ENCODE measurements at places on chromosomes 3 and 15.

GRCh38 chr3:82636177-82636576, 874.7 kb upstream of the GBE1 start:
- DNase-seq: no peak

GRCh38 chr15:45714590-45715488, 80.0 kb downstream of the SQOR start:
- peak; percentile 52 for DNase-seq

- no peak for DNase-seq
Measured at GRCh38 chr15:35054380-35054779, 30.7 kb downstream of the NANOGP8 start.

DNA sequence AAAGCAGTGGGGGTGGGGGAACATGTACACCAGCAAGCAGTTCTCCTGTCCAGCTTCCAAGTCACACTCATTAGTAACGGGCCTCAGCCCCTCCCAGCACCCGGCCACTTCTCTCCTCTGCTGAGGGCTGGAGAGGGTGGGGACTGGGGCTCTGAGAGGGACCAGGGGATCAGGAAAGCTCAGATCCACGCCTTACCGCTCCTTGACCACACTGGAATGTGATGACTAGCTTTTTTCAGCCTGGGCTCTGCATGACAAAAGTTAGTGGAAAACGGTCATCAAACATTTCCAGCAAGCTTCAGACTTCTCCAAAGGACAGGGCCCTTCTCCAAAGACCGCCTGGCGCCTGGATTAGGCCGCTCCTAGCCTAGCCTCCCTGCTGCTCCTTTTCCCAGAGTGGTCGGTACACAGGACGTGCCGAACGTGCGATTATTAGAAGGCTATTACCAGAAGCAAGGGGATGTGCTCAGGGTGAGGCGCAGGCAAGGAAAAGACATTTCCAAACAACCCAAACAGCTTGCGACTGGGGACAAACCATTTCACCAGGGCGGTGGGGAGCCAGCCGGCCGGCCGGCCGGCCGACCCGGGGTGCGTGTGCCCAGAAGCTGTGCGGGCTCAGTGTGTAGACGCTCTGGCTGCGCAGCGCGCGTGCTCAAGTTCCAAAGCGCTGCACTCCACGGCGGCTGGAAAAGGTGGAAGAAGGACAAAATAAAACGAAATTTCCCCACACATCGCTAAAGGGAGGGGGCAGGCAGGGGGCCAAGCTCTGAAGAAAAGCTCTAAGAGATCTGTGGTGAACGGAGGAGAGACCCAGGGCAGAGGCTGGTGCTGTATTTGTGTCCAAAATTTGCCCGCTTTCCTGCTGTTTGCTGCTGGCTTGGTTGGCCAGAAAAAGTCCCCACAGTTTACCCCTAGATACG, 51.0 kb upstream of the SSR3 start:
- peak; percentile 66 for DNase-seq

GRCh38 chr15:88256279-88257230, at the start of gene NTRK3:
Gene NTRK3, minus strand, starts transcription at chr15:88256739. Its CDS starts 586 bp downstream, at chr15:88256153.
- DNase-seq: no peak

DNA sequence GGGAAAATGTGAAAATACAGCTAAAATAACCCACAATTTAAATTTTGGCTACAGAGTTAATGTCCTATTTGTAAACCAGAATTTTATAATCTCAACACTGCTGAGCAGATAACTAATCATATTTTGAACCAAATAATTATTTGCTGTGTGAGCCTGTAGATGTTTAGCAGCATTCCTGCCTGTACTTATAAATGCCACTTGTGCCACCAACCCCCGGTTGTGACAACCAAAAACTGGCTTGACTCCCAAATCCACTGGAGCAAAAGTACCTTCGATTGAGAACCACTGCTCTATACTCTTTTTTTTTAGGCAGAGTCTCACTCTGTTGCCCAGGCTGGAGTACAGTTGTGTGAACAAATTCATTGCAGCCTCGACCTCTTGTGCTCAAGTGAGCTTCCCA, 78.5 kb downstream of the CNTN6 start:
- no peak for DNase-seq

DNA sequence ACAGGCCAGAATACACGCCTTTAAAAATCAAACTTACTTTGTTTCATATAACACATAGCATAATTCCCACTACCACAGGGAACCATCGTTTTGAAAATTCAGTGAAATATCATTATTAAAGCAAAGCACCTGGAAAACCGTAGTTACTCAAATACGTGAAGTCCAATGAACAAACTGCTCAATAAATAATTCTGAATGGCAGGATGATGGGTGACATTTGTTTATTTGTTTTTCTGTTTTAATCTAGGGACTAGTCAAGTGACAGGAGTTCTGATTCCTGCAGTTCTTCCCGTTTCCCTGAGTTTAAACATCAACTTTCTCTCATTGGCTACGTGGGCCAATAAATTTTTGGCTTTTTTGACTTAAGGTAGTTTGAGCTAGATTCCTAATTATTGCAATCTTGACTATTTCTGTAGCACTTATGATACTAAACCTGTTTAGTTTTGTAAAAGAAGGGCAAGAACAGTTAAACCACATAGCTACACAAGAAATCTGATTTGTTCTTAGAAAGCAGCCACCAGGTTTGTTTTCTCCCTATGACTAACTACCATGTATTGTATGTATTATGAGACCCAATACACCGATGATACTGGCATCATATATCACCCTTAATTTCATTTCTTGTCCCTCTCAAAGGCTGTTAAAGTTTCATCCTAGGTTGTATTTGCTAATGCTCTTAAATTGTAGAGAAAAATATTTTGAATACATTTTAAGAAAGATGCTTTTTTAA, 411.2 kb downstream of the SHQ1 start:
- no peak for DNase-seq

GRCh38 chr15:92410537-92410936, 16.9 kb downstream of the ST8SIA2 start:
- DNase-seq: no peak

- no peak for DNase-seq
Measured at GRCh38 chr3:50581459-50581842, 12.1 kb downstream of the HEMK1 start.

GRCh38 chr3:31859245-31859644, 121.8 kb downstream of the OSBPL10 start:
- DNase-seq: no peak

- no peak for DNase-seq
Measured at GRCh38 chr15:45287390-45287956, 35.4 kb downstream of the SLC28A2 start.

- no peak for DNase-seq
Measured at GRCh38 chr3:12944413-12944812, 103.0 kb upstream of the RPL32 start.

GRCh38 chr15:42375941-42376340, 16.6 kb downstream of the CAPN3 start:
- DNase-seq: no peak

DNA sequence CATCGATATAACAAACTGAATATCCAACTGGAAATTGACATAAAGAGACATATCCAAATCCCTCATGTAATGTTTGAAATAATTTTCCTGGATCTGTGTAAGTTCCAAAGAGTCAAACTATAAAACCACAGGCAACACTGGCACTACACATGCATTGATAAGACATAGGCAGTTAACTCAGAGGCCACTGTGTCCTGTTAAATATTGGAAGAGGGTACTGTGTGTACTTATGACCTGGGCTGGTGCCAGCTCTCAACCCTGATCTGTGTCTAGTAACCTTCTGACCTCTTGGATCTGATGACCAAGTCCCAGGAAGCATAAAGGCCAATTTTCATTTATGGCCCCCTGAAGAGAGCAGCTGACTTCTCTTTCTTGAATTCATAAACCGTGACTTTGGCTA, 4.5 kb downstream of the NR1I2 start:
- no peak for DNase-seq

GRCh38 chr3:194489736-194490612, 3.2 kb upstream of the ATP13A3 start:
- DNase-seq: peak; percentile 74

DNA sequence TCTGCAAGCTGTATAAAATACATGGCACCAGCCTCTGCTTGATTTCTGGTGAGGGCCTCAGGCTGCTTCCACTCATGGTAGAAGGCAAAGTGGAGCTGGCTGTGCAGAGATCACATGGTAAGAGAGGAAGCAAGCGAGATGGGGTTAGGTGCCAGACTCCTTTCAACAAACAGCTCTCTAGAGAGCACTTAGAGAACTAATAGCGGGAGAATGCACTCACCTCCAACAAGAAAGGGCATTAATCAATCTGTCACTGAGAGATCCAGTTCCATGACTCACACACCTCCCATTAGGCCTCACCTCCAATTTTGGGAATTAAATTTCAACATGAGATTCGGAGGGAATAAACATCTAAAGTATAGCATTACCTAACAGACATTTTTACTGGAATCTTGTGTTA, 644.1 kb upstream of the ARRDC4 start:
- no peak for DNase-seq

- no peak for DNase-seq
Measured at GRCh38 chr15:73787621-73788020, 34.5 kb upstream of the INSYN1 start.

- DNase-seq: peak; percentile 69
Measured at GRCh38 chr3:71583566-71584393, at the start of gene FOXP1. Gene FOXP1, minus strand, starts transcription at chr3:71583728. Its CDS starts 385,347 bp downstream, at chr3:71198381.

GRCh38 chr15:101370330-101371024, 75.4 kb upstream of the SNRPA1 start:
- no peak for DNase-seq

DNA sequence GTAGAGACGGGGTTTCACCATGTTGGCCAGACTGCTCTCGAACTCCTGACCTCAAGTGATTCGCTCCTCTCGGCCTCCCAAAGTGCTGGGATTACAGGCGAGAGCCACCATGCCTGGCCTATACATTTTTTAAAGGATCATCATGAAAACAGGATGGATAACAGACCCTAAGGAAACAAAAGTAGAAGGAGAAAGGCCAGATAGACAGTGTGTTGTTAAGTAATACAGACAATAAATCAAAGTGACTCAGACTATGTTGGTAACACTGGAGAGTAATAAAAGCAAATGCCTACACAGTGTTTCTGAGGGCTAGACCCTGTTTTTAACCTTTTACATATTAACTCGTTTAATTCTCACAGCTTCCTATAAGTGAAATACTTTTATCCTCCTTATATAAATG, 133.8 kb upstream of the MCTP2 start:
- DNase-seq: no peak

DNA sequence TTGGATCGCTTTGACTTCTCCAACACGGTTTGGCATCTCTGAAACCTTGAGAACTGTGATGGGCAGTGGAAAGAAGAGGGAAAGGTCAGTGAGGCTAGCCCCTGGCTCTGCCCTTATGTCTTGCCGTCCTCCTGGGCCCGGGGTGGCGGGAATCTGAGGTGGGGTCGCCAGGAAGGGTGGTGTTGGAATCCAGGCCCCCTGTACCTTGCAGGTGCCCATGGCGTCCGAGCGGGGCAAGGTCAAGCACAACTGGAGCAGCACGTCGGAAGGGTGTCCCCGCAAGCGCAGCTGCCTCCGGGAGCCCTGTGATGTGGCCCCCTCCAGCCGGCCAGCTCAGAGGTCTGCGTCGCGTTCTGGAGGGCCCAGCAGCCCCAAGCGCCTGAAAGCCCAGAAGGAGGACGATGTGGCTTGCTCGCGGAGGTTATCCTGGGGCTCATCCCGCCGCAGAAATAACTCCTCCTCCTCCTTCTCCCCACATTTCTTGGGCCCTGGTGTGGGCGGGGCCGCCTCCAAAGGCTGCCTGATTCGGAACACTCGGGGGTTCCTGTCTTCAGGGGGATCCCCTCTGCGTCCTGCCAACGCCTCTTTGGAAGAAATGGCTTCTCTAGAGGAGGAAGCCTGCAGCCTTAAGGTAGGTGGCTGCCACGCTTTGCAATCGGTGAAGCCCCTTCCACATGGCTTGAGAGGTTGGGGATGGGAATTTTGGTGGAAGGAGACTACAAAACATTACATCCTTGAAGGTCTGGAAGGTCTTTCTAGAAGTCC, 907 bp downstream of the TATDN2 start:
- DNase-seq: peak; percentile 77

DNA sequence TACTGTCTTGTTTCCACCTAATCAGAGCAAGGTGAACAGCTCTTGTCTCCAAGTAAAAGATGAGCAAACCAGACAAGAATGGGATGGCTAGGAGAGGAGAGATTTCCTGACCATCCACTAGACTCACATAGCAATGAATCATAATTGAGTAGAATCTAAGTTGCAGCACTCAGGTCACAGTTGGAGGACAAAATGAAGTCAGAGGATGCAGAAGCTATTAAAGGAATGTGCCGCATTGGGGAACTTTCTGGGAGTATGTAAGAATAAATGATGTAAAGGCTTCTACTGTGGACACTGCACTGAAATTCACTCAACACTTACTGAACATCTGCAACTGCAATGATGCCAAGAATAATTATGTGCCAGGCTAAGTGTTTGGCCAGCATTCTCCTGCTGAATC, 217.4 kb upstream of the WNT5A start:
- no peak for DNase-seq

DNA sequence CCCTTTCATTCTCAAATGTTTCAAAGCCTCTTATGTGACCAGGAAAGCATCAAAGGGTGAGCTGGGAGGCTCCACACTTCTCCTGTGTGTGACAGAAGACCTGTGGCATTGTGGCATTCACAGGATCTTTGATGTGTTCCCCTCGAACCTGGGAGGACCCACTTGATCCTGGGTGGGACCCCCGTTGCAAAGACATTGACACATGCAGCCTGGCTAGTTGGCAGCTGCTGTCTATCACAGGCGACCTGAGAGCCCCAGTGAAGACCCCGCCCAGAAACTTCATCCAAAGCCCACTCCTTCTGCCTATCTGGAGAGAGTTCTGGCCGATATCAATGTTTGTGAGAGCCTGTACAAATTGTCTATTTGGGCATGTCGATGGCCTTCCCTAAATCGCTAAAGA, 140.4 kb upstream of the ATP2B2 start:
- DNase-seq: no peak

GRCh38 chr3:190566043-190566933, 52.4 kb downstream of the IL1RAP start:
- DNase-seq: peak; percentile 96

DNA sequence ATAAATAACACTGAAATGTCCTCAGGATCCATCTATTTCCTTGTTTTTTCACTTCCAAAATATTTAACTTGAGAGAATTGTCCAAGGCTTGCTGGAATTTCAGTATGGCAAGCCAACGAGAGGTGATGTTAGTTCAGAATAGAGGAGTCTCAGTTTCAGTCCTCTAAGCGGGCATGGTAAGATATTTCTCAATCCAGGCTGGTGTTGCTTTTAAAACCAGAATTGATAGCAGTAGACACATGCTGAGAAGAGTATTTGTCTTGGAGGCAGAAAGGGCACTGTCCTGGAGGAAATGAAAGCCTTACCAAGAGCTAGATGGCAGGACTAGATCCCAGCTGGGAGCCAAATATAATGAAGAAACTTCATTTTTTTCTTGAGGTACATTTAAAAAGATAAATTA, 23.1 kb downstream of the PHLDB2 start:
- no peak for DNase-seq

DNA sequence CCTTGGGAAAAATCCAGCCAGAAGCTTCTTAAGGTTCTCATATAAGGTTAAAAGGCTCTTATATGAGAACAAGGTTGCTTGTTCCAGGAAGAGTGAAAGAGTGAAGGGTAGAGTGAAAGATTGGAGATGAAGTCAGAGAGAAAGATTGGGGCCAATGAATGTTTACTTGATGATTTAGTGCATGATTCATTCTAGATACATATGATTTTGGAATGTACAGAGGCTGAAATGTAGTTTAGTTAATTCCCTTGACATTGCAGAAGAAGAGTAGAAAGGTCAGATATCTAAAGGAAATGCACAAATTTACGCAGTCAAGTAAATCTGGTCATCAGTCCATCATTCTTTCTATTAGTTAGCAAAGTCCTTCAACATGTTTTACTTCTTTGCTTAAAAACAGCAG, 619.8 kb upstream of the ZNF717 start:
- DNase-seq: no peak
